Foreskin fibroblast (primary cell): ENCODE measurements at places on chromosomes 3 and 15.

- DNase-seq = no peak
Measured at GRCh38 chr3:53809267-53809666, 37.0 kb downstream of the CHDH start.

DNA sequence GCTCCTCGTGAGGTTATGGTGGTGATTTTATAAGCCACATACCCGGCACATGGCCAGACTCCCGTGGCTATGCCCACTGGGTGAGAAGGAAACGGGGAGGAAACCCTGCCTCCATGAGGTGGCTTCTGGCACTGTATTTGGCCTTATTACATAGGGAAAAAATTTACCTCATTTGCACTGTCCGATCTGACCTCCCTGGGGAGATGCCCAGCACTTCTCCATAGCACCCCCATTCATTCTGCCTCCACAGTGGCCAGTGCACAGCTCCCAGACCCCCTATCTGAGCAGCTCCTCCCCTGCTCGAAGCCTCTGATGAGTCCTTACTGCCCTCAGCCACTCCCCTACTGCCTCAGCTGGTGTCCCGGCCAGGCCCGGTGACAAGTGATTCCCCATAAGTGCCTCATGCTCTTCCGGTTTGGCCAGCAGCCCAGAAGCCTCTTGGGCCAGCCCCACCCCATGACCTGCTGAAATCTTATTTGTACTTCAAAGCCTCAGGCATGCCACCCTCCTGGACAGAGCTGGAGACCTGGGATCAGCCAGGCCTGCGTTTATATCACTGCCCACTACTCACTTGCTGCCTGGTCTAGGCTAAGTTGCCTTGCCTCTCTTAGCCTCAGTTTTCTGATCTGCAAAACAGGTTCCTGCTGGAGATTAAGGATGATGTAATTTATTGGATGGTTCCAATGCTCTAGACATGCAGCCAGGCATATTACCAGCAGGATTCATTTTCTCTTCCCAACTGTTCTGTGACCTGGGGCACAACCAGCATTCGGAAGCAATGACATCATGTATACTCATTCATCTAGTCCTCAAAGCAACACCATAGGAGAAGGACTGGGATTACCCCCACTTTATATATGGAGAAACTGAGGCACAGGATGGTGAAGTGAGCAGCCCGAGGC is 30.6 kb upstream of the SLC6A6 start:
- DNase-seq = peak; percentile 76

DNA sequence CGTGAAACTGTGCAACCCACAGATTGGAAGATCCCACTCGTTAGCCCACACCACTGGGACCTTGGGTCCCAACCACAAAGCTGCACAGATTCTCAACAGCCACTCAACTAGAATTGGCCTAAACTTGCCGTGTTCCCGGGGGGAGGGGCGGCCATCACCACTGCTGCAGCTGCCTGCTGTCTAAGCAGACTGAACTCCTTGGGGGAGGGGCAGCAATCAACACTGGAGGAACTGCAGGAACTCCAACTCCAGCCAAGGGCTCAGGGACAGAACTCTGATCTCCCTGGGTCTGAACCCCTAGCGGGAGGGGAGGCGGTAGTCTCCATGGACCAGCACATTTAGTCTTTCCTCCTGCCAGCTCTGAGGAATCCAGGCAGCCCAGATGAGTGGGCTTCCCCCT is 205.9 kb downstream of the RSL24D1 start:
- no peak for DNase-seq

GRCh38 chr3:42799376-42799775 is 4.9 kb downstream of the HIGD1A start:
- no peak for DNase-seq

- DNase-seq = peak; percentile 38
Measured at GRCh38 chr15:57607570-57608000, 15.9 kb downstream of the MYZAP start.

GRCh38 chr15:98724494-98724893 is 76.2 kb downstream of the IGF1R start:
- no peak for DNase-seq

- DNase-seq = peak; percentile 20
Measured at GRCh38 chr3:53495520-53496391, 1.3 kb downstream of the CACNA1D start.

DNA sequence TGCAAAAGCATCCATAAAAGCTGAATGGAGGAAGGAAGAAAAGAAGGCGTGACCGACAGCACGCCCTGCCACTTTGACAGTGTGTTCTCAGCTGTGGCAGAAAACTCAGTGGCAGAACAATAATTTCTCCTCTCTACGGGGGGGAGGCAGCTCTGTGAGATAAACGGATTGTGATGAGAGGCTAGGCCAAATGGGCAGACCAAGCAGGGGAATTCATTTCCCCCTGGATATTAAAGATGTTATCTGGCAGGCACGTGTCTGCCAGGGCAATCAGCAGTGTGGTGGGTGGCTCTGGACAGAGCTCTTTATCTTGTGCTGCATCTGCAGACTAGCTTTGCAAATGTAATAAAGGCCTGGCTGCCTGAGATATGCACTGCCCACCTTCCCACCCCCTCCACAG is 1.9 kb upstream of the RMDN3 start:
- no peak for DNase-seq

- no peak for DNase-seq
Measured at GRCh38 chr3:139187648-139188047, 143.0 kb upstream of the PRR23C start.

- DNase-seq = no peak
Measured at GRCh38 chr15:64060716-64061115, 14.4 kb upstream of the DAPK2 start.

DNA sequence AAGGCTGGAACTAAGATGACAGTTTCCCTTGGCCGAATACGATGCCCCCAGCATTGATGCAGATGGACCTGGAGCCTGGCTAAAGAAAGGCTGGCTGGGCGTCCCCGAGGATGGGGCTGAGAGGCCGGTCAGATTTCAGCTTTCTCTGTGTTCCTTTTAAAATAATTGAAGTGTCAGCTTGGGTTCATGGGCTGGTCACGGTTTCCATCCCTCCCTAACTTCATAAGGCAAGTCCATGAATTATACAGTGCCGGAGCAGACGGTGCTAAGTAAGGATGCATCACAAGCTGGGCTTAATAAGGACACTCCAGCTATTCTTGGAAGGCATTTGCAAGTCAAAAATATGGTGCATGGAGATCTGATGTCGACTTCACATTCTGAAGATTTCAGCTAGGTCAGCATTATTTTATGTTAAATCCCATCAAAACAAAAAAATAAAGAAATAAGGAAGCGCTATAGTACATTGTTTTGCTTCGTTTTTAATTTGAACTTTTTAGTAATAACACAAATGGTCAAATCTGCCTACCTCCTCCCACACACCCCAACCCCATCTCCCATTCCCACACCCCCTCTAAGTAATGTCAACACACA is 220.8 kb downstream of the RPLP1 start:
- DNase-seq = no peak

DNA sequence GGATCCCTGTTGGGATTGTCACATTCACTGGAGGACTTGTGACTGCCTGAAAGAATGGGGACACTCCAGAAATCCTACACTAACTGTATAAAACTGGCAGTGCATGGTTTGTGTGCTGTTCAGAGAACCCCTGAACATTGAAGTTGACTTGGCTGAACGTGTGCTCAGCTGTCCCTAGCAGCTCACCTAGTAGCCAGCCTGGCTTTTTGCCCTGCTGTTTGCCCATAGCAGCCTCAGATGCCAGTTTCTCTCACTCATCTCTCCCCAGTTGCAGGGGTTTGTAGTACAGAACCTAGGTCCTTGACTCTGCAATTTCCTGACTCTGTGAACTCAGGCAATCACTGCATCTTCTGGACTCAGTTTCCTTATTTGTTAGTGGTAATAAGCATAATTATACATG is 63.0 kb downstream of the KCNAB1 start:
- DNase-seq = no peak

DNA sequence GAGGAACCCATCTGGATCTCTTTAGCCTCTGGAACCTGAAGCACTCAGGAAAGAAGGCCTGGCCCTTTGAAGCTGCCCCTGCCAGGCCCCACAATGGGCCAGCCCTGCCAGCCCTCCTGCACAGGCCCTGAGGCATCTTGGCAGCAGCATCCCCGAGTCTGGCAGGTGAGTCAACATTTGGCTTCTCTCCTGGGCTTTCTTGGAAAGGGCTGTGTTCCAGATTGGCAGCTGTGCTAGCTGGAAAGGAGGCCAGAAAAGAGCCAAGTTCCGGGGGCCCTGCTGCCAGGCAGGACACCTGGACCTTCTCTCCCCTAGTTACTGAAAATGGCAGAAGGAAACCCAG is 187.2 kb downstream of the SHQ1 start:
- DNase-seq = peak; percentile 80

DNA sequence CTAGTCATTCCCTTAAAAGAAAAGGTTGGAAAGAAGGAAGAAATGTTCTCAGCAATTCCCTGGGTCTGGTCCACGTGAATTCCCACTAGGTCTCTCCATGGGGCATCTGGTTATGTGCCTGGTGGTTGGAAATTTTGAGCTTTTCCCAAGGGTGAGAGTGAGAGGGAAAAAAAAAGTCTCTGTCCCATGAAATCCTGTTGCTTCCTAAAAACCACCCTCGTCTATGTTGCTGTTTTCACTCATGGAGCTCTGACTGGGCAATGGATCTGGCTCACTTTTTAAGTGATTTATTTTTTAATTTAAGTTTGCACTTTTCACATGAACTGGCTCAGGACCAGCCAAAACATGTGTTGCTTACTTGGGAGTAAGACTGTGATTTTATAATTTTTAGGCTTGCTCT is 190.1 kb downstream of the CHST2 start:
- no peak for DNase-seq

- DNase-seq = no peak
Measured at GRCh38 chr3:99907959-99908544, 90.4 kb downstream of the CMSS1 start.

DNA sequence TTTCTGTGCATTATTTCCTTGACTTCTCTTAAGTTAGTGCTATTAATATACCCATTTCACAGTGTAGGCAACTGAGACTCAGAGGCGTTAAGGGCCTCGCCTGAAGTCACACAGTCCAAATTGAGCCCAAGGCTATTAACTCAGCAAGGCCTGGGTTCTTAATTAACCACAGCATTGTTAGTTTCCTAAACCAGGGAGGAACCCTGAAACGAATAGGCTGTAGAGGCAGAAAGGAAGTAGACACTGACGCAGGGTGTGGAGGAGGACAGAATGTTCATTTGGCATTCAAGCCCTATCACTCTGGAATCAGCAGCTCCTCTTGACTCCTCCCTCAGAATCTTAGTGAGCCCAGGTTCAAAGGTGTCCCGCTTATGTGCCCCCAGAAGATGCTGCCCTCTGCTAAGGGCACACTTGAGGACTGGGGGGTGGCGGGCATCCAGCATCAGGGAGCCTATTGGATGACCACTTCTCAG is 13.9 kb downstream of the ARHGEF3 start:
- no peak for DNase-seq

DNA sequence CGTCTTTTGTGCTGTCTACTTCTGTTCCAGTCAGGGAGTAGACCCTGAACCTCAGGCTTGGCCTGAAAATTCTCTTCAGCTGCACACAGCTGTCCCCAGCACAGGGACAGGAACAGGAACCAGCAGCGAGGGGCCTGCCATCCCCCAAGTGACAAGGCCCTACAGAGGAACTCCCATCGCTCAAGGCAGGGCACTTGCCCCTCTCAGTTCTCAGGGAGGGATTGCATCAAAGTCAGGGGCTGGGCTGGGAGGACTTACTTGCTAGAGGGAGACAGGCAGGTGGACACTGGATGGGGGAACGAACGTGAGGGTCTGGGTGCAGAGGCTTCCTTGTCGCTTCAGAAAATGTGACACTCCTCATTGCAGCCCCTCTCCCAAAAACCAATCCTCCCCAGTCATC is 163.6 kb downstream of the CHSY1 start:
- no peak for DNase-seq

GRCh38 chr3:129610276-129610675 is 3.8 kb upstream of the PLXND1 start:
- DNase-seq = no peak

- no peak for DNase-seq
Measured at GRCh38 chr15:80501476-80501875, 97.3 kb downstream of the ARNT2 start.

GRCh38 chr15:89442671-89443307 is 53.6 kb downstream of the RHCG start:
- peak; percentile 6 for DNase-seq

DNA sequence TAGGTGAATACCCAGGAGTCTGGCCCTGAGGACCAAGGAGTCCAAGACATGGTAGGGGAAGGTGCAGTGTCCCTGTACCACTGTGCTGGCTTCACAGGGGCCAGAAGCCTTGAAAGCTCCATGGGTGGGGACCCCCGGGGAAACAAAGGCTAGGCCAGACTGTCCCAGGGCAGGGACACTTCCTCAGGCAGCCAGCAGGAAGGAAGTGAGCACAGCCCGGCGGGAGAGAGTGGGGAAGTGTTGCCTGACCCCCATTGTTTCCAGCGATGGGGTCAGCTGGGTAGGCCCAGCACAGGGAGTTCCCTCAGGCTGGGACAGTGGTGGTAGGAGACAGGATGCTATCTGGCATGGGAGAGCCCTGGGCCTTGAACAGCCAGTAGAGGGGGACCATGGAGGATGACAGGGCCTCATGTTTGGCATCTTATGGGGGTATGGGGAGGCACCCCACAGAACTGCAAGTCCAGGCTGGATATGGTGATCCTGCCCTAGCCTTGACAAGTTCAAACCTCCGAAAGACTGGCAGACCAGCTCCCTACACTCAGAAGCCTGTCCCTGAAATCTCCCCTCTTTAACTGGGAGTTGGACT is 1.2 kb upstream of the HYAL2 start:
- DNase-seq = no peak

DNA sequence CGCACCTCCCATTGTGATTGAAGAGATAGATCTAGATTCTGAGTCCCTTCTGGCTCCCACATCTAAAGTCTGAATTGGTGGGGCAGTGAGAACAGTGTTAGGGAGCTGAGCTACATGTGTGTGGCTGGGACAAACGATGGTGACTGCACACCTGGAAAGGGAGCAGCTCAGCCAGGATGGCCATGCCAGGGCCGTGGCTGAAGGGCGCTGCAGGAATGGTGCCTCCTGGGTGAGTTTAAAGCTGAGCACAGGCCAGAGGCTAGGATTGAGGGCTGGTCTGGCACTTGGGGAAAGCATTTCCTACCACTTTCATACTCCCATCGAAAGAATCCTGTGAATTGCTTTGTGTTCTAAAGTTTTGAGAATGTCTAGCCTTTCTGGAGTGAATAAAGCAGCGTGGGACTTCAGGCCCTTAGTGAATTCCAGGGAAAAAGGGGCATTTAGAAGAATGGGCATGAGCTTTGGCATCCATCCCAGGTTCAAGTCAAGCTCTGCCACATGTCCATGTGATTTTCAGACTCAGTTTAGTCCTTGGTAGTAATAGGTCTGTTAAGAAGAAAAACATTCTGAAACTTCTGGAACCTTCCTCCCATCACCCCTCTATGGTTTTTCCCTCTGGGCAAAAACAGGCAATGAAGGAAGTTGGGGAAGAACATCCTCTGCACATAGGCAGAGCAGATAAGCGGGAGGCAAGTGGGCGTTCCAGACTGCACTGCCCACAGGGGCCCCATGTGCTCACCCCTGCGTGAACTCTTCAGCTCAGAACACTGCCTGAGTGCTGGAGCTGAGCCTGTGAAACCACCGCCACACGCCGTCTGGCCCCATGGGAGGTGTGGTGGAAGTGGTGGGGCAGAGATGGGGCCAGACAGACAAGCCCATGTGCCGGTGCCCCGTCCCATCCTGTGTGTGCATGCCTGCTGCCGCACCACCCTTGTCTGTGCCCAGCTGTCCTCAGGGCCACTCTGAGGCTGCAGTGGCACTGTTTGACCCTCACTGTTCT is 12.9 kb upstream of the CPNE9 start:
- DNase-seq = no peak

- DNase-seq = no peak
Measured at GRCh38 chr3:72682936-72683452, 165.3 kb downstream of the SHQ1 start.

- DNase-seq = no peak
Measured at GRCh38 chr15:59400103-59400813, 27.6 kb upstream of the MYO1E start.
